Kidney (tissue), 22 donors: ENCODE measurements at places on chromosomes 4 and X. TPM values are rescaled to one million over a fixed set of nuclear protein-coding genes. Genes with fewer than 3 reads are reported as not detected.

DNA sequence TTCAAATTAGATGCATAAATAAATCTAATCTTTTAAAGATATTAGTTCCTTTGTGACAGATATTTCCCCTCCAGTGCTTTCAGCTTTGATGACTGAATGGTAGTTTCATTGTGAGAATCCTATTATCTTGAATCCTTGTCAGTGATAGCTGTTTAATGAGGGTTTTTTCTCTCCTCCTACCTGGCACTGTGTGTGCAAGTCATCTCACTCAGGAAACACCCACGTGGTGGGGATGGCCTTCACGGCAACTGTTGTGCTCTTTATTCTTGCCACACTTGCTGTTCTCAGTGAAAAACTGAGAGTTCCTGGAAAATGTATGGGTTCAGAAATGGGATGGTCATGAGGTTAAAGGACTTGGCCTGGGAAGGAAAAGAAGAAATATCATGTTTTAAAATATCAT lies 129.9 kb downstream of the SPRY1 start:
- no peak for DNase-seq

- DNase-seq = no peak
These were observed 37.9 kb upstream of the FSTL5 start for GRCh38 chr4:162201673-162202072.

GRCh38 chr4:185003596-185004351 lies 14.5 kb upstream of the HELT start:
- no peak for DNase-seq

Gene LARP1B
- total RNA-seq = 24.9 TPM

DNA sequence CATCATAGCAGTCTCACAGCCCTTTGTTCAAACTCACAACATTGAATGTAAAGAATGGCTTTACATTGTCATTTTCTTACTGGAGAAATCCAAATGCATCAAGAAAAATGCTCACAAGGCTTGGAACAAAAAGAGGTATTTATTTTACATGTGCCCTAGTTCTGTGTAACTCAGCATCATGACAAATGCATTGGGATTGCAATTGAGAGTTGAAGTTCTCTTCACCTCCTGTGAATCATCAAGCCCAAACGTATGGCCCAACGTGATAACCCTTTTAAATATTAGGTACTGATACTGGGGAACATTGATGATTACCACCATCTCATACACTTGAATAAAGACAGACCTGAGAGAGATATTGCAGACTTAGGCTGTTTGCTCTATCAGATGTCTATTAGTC lies 61.6 kb downstream of the GASK1B start:
- no peak for DNase-seq

GRCh38 chr4:149589826-149590225 lies 225.8 kb downstream of the IQCM start:
- DNase-seq = no peak

GRCh38 chr4:113170805-113171468 lies 121.5 kb downstream of the ANK2 start:
- no peak for DNase-seq

DNA sequence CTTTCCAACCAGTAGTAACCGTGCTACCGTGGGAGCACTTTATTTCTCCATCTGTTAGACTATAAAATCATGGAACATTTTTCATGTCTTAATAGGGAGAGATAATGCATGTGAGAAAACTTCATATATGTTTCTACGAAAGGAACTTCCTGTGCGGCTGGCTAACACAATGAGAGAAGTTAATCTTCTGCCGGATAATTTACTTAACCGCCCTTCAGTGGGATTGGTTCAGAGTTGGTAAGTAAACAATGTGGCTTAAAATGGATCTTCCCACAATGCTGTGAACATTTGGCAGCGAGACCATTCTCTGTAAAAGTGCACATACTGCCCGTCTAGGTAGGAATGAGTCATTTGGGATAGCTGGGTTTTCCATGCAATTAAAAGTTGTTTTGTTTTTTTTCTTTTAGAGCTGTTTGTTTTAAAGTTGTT lies 29.6 kb downstream of the PDK3 start:
- peak; percentile 42 for DNase-seq

- no peak for DNase-seq
These were observed 6.1 kb downstream of the TMEM156 start for GRCh38 chr4:39026096-39026495.

Gene VSIG4
- total RNA-seq = 80.0 TPM

Gene GPR50
- not detected for total RNA-seq

- no peak for DNase-seq
These were observed 17.8 kb upstream of the ZNF827 start for GRCh38 chr4:145956288-145956890.

GRCh38 chr4:172850838-172851237 lies 317.8 kb upstream of the GALNT7 start:
- no peak for DNase-seq

Gene ATP8A1
- total RNA-seq = 27.4 TPM

DNA sequence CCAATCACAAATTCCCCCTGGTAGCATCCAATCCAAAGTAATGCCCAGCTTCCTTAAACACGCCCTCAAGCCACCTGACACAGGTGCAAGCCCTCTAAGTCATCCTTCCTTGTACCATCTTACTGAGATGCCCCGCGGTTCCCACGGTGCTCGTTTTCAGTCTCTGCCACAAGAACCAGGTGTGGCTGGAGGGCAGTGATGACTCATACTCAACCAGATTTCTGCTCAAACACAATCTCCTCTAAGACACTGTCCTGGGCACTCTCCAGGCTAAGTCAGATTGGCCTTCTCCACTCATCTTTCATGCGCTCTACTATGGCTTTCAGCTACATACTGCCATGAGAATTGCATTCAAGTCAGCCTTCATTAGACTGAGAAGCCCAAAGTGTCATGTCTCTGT lies 3.5 kb downstream of the SH3KBP1 start:
- no peak for DNase-seq

Gene WNK3
- total RNA-seq = 5.6 TPM

- no peak for DNase-seq
These were observed 9.4 kb downstream of the CHST7 start for GRCh38 chrX:46582966-46583365.

- DNase-seq = no peak
These were observed 910 bp downstream of the ANK2 start for GRCh38 chr4:113050371-113050755.

- no peak for DNase-seq
These were observed 728.2 kb downstream of the ARAP2 start for GRCh38 chr4:35516102-35516501.

Gene VEGFD
- total RNA-seq = 1.5 TPM

DNA sequence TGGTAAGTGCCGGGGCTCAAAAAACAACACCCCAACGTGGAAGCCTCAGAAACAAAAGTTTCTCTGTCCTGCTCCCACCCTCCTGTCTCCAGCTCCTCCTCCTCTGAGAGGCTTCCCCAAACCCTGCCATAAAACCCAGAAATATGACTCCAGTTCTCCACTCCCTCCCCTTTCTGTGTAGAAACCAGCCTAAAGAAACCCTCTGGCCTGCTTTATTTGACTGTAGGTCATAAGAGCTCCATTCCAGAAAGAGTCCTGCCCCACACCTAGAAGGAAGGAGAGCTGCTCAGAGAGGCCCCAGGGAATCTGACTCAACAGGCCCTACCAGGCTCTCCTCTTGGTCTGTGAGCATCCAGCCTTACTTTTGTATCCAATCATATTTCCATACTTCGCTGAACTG lies 872 bp upstream of the S100P start:
- peak; percentile 80 for DNase-seq

- peak; percentile 64 for DNase-seq
These were observed 180.6 kb upstream of the NUDT6 start for GRCh38 chr4:123102897-123103471.

DNA sequence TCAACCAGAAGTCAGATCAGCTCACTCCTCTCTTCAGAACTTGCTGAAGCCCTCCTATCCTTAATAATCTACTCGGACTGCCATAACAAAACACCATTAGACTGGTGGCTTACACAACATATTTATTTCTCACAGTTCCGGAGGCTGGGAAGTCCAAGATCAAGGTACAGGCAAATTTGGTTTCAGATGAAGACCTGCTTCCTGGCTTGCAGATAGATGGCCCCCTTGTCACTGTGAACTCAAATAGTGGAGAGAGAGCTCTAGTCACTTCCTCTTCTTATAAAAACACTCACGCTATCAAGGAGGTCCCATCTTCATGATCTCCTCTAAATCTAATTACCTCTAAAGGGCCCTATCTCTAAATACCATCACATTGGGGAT lies 125.1 kb downstream of the CAMK2D start:
- no peak for DNase-seq

GRCh38 chrX:143461606-143462005 lies 55.7 kb downstream of the SPANXN3 start:
- DNase-seq = no peak

GRCh38 chr4:33111117-33111516 lies 2390.9 kb downstream of the PCDH7 start:
- no peak for DNase-seq

DNA sequence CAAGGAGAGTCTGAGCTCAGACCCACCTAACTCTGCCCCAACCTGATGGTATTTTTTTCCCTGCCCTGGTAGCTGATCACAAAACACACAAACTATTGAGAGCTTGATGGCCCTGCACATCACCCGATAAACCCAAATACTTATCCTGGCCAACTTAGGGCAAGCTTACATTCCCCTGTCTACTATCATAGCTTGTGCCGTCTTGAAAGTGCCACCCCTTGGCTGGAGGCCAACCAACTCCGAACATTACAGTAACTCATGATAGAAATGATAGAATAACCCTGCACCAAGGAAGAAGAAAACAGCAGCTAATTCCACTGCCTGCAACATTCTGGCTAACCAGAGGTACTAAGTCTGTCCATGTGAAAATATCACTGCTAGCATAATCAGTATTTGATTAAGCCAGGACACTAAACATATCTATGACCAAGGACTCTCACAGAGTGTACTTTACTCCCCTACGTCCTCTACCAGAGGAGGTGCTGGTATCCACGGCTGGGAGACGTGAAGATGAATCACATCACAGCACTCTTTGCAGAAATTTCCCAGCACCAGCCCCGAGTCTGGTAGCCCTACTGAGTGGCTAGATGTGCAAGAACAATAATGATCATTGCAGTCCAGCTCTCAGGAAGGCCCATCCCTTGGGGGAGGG lies 8.9 kb downstream of the STBD1 start:
- no peak for DNase-seq

DNA sequence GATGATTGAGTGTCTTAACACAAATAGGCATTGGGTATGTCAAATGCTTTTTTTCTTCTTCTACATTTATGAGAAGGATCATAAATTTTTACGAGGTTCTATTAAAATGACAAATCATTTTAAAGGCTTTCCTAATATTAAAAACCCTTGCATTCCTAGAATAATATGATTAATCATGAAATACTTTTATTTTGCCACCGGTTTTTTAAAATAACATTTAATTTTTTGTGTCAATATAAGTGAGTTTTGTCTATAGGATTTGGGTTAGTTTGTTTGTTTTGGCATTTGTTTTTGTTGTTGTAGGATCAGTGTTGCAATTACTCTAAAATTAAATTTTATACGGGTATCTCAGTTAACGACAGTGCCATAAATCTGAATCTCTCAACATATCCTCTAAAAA lies 169.7 kb upstream of the STK26 start:
- DNase-seq = no peak

DNA sequence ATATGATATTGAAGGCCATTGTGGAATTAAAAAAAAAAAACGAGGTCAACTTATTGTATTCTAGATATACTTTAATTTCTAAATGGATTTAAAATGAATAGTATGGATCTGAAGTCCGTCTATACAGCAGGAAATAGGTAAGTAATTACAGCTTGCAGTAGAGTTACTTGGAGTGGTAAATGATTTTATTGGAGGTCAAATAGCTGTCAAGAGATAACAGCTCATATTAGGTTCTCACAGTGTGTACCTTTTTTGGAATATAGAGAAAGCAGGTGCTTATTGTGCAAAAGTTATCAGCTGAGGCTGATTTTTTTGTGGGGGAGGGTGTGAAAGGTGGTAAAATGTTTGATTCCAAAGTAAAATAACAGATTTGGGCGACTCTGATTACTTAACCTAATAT lies 17.7 kb downstream of the UPRT start:
- DNase-seq = no peak

DNA sequence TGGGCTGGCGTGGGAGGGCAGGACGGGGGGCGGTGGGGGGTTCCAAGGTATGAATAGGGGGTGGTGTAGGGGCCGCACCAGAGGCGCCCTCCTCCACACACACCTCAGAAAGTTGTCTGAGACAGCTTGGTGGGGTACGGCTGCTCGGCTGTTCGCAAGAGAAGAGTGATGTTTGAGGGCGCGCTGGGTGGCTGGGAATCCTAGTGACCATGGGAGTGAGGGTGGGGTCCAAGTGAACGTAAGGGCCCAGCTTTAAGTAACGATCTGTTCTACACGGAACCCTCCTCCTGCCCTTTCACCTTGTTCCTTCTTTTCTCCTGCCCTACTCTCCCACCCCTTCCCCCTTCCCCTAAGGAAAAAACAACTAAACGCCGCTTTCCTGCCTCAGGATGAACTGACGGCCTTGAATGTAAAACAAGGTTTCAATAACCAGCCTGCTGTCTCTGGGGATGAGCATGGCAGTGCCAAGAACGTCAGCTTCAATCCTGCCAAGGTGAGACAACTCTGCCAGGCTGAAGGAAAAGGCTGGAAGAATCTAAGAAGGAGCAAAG lies 664 bp downstream of the MED12 start:
- peak; percentile 17 for DNase-seq

DNA sequence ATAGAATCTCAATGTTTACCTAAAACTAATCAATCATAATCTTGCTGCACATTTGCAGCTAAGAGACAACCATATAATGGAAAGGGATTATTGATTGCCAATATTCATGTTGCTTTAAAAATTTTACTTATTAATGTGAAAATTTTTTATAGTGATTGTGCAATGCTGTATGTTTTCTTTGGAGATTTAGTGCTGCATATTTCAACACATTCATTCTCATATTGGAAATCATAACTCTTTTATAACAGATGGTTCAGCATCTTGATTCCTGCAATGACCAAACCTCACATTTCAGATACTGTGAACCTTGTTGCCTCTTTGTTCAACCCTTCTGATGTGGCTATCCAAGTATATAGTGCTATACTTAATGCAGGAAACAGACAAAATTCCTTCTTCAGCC lies 502.6 kb downstream of the C4orf33 start:
- DNase-seq = no peak

DNA sequence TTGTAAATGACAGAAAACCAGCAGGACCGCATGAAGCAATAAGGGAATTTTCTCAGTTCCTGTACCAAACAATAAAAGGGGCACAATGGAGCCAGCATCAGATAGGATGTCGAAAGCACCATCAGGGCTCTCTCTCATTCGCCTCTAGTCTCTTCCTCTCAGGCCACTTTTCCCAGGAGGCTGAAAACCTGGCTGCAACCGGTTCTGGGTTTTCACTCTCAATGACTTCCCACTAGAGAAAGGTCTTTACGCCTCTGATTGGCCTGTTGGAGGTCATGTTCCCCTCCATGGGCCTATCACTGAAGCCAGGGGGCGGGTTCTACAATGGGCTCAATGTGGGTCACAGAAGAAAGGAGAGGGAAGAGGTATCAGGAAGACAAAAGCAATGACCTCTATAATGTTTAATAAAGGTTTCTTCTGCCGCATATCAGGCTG lies 29.3 kb downstream of the ZNF827 start:
- no peak for DNase-seq

Gene DRD5
- total RNA-seq = not detected
